ENCODE measurements at places on chromosomes 12 and 14. TPM values are rescaled to one million over a fixed set of nuclear protein-coding genes. Genes with fewer than 3 reads are reported as not detected.

PTCSC3 gene
- polyA plus RNA-seq: 0.36 TPM

CISTR gene
- 0.35 TPM for polyA plus RNA-seq

FICD gene
- polyA plus RNA-seq: 3.7 TPM

PTPRQ gene
- 28.0 TPM for polyA plus RNA-seq

REC8 gene
- polyA plus RNA-seq: 64.2 TPM

EPS8 gene
- polyA plus RNA-seq: 66.2 TPM

SLC25A21 gene
- 3.5 TPM for polyA plus RNA-seq

SRGAP1 gene
- polyA plus RNA-seq: 23.9 TPM

DPPA3 gene
- not detected for polyA plus RNA-seq

LRP1-AS gene
- polyA plus RNA-seq: not detected

LTBR gene
- 65.2 TPM for polyA plus RNA-seq

RD3L gene
- polyA plus RNA-seq: not detected

GON7 gene
- polyA plus RNA-seq: 18.6 TPM

APOF gene
- 0.20 TPM for polyA plus RNA-seq

ULK1 gene
- polyA plus RNA-seq: 23.7 TPM

PTGER2 gene
- 6.6 TPM for polyA plus RNA-seq

NFE2 gene
- polyA plus RNA-seq: 2.0 TPM

PTPRO gene
- polyA plus RNA-seq: 195 TPM

EMP1 gene
- 117 TPM for polyA plus RNA-seq

TTC6 gene
- polyA plus RNA-seq: 0.19 TPM

SPIC gene
- not detected for polyA plus RNA-seq

SYCP3 gene
- 0.23 TPM for polyA plus RNA-seq

HRK gene
- polyA plus RNA-seq: 0.48 TPM

FAM222A gene
- 5.6 TPM for polyA plus RNA-seq

OTX2 gene
- not detected for polyA plus RNA-seq

CACNA2D4 gene
- 2.5 TPM for polyA plus RNA-seq

LHX5 gene
- polyA plus RNA-seq: not detected

NXPH4 gene
- polyA plus RNA-seq: 5.6 TPM

GPR132 gene
- polyA plus RNA-seq: 0.50 TPM

CCDC177 gene
- polyA plus RNA-seq: 0.05 TPM

POTEM gene
- not detected for polyA plus RNA-seq

SLCO1C1 gene
- 0.97 TPM for polyA plus RNA-seq

FAIM2 gene
- polyA plus RNA-seq: 6.1 TPM

PSME2 gene
- polyA plus RNA-seq: 152 TPM

FAM161B gene
- 14.3 TPM for polyA plus RNA-seq

SLC7A7 gene
- 106 TPM for polyA plus RNA-seq

USP44 gene
- 2.6 TPM for polyA plus RNA-seq

PLCZ1 gene
- polyA plus RNA-seq: 0.72 TPM

CDKN3 gene
- polyA plus RNA-seq: 30.2 TPM

GCN1 gene
- 49.4 TPM for polyA plus RNA-seq

TPH2 gene
- polyA plus RNA-seq: 0.47 TPM

SLCO1A2 gene
- 0.33 TPM for polyA plus RNA-seq

Measured in renal cortex interstitium (tissue), 15 donors.